Natural killer cell treated with Interleukin-12 subunit alpha and Interleukin-12 subunit beta and Interleukin-15 and Interleukin-18, amount 100 ng/mL, for 72 hours (primary cell): ENCODE measurements at places on chromosomes 7 and 10. TPM values are rescaled to one million over a fixed set of nuclear protein-coding genes. Genes with fewer than 3 reads are reported as not detected.

- H3K27ac ChIP-seq = peak overlapping the region; percentile 63
- peaks cover 67% of the 10 kb centered on the region for H3K36me3 ChIP-seq
- peak overlapping the region; percentile 28 for H3K4me3 ChIP-seq
- peaks cover 80% of the 10 kb centered on the region for H3K4me1 ChIP-seq
Observed at GRCh38 chr10:110511734-110512449, 14.2 kb downstream of the DUSP5 start.

DNA sequence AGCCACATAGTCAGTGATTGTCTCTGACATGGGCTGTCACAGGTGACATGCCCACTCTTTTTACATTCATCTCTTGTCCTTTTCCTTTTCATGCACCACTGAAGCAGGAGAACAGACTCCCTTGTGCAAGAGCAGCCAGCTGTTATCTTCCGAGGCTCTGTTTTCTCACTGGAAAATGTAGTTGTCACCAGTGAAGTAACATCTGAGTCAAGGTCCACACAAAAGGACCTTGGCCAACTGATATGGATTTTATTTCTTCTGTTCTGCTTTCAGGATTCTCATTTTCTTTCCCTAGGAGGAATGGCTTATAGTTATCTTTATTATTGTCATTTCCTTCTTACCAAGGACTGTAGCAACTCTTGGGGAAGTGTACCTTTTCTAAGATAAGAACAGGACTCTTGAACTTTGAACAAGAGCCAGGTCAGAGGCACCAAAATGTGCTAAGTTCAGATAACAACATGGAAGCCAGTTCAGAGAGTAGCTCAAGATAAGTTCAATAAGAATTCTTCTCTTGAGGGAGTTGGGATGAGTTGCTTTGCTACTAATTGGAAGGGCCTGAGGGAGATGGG, 22.7 kb downstream of the AVPI1 start:
- H3K36me3 ChIP-seq = peaks cover 17% of the 10 kb centered on the region
- H3K27ac ChIP-seq = no peak overlapping the region
- DNase-seq = no peak
- H3K4me1 ChIP-seq = peaks cover 11% of the 10 kb centered on the region
- H3K27me3 ChIP-seq = no peaks in the 10 kb centered on the region

GRCh38 chr7:121545418-121545817, 149.3 kb upstream of the FAM3C start:
- peak overlapping the region; percentile 70 for H3K4me3 ChIP-seq
- peaks cover 11% of the 10 kb centered on the region for H3K36me3 ChIP-seq
- peaks cover 45% of the 10 kb centered on the region for H3K4me1 ChIP-seq
- no peaks in the 10 kb centered on the region for H3K27me3 ChIP-seq
- DNase-seq = no peak

Gene TMEM184A
- total RNA-seq = not detected
